ENCODE measurements at places on chromosomes 6 and 20.

DNA sequence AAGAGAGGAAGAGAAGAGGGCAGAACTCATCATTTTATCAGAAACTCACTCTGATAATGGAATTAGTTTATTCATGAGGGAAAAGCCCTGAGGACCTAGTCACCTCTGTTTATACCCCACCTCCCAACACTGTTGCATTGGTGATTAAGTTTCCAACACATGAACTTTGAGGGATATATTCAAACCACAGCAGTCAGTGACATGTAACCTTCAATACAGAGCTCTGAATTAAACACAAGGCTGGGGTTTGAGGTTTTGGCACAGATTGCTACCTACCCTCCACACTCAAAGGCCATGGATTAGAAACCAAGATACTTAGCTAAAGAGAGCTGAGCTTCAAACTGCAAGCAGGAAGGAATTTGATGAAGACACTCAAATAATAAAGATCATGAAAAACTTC, 48.5 kb upstream of the MOCS1 start:
- no peak for ATAC-seq

DNA sequence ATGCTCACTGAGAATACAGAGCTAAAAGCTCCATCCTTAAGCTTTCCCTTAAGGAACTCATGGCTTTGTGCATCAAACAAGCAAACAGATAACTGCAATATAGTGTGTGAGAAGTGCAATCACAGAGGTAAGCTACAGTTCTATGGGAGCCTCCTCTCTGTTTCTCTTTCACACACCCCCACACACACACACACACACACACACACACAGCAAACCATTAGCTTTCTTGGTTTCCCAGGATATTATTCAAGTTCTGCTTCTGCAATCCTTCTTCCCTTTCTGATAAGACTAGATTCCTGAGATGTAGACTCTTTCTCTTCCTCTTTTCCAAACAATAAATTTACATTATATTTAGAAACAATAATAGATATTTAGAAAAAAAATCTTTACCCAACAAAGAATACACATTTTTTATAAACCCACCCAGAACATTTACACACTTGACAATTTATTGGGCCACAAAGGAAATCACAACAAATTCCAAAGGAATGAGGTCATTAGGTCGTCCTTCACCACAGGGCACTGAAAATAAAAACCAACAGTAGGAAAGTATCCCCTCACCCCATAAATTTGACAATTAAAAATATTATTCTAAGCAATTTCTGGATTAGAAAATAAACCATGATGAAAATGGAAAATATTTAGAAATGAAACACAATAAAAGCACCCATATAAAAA, 9.3 kb upstream of the GFOD1 start:
- no peak for ATAC-seq

- no peak for ATAC-seq
These were observed 29.8 kb downstream of the PDYN start for GRCh38 chr20:1964061-1964460.

- ATAC-seq = no peak
These were observed 50.1 kb downstream of the NUP153 start for GRCh38 chr6:17656644-17657043.

DNA sequence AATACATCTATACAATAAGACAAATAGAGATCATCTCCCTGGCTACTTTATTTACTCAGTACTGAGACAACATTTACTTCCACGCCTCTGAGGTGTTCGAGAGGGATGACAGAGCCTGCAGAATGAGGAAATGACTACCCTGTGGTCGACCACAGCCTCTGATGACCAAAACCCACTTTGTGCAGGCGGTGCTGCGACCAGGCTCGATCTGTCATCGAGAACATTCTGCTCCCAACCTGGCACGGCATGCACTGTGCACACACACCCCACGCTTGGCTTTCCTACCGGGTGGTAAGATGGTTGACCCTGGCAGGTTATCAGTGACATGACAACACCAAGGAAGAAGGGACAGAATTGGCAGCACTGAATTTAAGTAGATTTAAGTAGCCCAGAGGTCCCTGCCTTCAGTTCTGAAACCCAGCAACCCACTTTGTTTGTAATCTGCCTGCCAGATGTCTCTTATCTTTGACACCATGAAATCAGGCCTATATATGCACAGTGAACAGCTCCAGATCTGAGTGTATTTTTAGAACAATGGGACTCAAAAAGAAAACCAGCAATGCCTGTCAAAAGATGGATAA, 42.6 kb downstream of the TTI1 start:
- no peak for ATAC-seq

DNA sequence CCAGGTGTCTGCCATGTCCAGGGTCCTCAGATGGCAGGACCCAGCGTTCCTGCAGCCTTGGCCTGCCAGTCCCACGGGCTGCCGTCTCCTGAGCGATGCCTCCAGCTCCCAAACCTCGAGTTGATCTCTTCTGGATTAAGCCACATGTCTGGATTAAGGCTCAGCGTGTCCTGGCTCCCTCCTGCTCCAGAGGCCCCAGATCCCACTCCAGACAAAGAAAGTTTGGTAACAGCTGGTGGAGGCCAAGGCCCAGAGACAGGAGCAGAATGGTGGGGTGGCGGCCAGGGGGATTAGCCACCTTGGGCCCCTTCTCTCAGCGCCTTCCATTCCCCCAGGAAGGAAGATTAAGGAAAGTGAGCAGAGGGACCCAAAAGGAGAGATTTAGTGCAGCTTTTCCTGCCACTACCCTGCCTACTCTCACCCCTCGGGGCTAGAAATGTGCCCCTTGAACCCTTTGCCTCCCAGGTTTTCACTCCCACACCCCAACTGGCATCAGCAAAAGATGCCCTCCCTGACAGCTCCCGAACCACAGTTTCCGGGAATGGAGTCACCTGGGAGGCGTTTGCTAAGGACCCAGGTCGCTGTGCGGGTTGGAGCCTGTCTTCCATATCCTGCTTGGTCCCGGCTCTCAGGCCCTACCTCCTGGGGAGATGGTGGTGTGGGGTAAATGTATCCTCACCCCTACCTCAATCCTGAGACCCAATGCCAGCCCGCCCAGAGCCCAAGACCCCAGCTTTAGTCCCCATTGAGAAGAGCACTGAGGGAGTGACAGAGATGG, 6.9 kb downstream of the SPDEF start:
- no peak for ATAC-seq

- ATAC-seq = peak; percentile 6
These were observed 576 bp downstream of the MAPK13 start for GRCh38 chr6:36130667-36131510.

DNA sequence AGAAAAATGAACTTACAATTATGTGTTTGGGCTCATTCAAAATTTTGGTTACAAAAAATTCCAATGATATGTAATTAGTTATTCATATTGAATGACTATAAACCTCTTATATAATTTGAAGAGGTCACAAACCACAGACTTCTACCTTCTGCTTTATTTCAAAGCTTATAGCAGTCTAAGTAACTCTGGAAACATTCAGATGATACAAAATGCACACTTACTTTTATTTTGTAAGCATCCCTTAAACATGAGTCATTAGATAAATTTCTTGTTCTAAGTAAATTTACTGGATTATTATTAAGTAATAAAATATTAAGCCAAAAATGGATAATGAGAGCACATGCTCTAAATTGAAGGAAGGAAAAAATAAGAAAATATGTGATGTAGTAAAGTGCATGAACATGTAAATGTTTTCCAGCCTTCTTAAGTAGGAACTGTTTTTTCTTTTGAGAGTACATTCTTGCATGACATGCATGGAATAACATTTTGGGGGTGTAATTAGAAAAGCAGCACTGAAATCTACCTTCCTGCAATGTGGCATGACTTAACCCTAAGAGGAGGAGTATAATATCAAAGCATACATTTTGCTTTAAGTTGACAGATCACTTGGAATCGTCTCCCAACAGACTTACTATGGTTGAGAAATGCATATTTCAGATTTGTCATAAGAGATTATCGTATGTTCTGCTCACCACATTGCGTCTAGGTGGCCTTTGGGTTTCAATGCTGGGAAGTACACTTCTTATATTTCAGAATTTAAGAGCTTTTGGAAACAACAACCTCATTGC, 372.7 kb upstream of the HSF2 start:
- ATAC-seq = no peak

DNA sequence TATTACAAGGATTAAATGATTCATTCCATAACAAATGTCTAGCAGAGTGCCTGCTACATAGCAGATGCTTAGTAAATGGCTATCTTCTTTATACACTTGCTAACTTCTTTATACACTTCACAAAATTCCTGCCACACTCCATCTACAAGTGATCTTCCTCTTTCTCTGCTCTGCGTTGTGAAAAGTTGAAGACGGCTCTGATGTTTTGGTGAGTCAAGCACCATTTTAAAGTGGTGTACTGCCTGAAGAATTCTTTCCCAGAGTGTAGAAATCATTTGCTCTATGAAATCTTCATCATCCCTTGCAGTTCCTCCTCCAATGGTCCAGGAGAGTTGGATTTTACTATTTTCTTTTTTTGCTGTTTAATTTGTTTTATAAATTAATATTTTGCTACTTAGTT, 74.9 kb downstream of the TNFAIP3 start:
- no peak for ATAC-seq

DNA sequence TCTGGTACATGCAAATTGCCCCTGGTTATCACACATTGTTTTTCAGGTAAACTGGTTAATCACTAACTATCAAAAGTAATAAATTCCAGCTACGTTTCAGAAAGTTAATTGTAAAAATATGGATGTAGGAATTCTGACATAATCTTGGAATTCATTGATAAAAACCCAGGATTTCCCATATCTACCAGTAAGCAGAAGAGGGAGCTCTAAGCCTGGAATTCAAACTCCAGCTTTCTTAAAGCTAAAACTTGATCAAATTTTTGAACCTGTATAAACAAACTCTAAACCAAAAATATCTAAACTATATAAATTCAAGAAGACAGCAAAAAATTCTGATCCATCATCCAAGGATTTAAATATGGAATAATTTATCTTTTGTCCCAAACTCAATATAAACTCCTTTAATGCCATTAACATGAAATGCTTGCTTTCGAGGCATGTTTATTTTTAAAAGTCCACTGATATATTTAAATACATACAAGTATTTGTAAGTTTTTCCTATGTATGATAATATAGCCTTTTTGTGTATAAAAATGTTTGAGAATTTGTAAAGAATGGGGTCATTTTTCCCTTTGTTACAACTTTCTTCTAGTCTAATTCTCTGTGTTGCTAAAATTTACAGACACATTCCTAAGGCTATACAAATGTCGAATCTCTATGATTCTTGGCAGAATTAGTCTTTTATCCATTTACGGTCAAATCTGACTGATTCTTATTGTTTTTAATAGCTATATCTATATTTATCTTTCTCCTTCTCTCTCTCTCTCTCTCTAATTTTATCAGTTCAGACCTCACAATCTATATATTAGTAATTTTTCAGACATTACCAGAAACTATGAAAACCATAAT, 91.4 kb upstream of the RNF217 start:
- no peak for ATAC-seq

GRCh38 chr6:130937942-130938604, 110.9 kb downstream of the SMLR1 start:
- ATAC-seq = no peak

DNA sequence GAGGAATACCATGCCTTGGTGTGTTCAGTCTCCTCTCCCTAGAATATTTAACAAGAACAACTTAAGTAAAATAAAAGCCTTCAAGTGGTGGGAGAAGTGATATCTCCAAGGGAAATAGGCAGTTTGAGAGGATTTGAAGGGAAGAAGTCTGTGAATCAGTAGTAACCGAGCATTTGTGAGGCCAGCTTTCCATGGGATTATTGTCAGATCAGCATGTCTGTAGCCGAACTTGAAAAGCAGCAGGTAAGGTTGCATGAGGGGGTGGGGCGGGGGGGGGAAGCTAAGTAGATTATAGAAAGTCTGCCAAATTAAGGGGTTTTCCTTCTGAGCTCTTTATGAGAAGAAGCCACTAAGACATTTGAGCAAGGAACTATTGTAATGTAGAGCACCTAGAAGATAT, 92.6 kb downstream of the GRIK2 start:
- no peak for ATAC-seq

GRCh38 chr6:25278914-25279747, at the start of gene CARMIL1:
Gene CARMIL1 (plus strand): TSS chr6:25279374. CDS start chr6:25279796, 422 bp downstream.
- peak; percentile 89 for ATAC-seq

DNA sequence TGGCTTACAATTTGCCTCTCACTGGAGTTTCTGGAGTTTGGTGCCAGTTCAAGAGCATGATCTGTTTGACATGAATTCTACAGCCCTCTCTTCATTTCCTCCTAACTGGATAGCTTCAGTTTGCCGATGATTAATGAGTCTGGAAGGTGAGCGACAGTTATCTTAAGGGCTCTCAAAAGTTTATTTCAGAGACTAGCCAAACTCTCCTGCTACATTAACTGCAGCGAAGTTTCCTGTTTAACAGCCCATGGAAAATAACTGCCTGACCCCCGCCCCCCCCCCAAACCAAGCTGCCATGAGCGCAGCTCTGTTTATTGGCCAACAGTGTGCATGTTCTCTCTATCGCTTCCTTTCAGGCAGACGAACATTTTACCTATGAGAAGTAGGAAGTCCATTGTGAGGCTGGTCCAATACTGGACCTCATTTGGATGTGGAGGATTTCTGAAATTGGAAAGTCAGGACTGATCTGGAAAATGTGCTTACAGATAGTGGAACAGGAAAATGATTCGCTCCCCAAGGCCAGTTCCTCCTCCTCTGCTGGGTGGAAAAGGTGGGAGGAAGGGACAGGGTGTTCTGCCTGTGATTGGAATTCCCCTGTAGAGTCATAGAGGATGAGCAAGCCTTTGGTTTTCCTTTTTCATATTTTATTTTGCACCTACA, 522.2 kb upstream of the JAG1 start:
- no peak for ATAC-seq

DNA sequence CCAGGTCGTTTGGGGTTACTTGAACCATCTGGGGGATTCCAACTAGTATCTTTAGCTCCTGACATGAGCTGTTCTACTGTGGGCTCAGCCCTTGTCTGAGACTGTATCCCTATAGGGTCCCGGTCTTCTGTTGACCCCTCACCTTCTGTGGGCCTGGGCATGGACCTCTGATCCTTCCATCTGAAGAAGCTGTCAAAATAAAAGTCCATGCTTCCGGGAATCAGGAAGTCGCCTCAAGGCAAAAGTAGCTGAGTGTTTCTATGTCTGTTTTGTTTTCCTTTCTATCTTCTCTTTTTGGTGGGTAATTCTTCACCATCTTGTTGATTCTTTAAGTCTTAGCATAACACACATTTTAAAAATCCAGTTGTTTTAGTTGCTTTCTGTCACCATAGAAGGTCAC, 30.3 kb downstream of the ITPR3 start:
- ATAC-seq = no peak

DNA sequence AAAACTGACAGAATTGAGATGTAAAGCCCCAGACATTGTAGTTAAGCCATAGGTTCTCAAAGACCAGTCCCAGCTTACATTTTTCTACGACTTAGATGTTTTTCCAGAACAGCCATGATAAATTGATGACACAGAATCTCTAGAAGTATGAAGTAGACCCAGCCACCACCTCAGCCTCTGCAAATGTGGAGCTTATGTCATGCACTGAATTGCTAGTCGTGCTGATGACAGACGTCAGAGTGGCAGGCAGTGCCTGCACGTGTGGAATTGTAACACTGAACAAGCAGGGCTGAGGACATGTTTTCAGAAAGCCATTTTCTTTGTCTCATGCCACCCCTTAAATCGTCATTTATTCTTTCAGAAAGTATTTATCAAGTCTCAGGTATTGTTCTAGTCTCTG, 72.4 kb upstream of the TMEM181 start:
- peak; percentile 41 for ATAC-seq

- ATAC-seq = no peak
These were observed 329.3 kb downstream of the NRN1 start for GRCh38 chr6:5677219-5678000.

GRCh38 chr20:52434041-52434425, 242.5 kb upstream of the ZFP64 start:
- ATAC-seq = no peak

GRCh38 chr20:35903843-35904242, 50.5 kb downstream of the SCAND1 start:
- no peak for ATAC-seq
